ENCODE measurements at places on chromosomes 4 and X.

DNA sequence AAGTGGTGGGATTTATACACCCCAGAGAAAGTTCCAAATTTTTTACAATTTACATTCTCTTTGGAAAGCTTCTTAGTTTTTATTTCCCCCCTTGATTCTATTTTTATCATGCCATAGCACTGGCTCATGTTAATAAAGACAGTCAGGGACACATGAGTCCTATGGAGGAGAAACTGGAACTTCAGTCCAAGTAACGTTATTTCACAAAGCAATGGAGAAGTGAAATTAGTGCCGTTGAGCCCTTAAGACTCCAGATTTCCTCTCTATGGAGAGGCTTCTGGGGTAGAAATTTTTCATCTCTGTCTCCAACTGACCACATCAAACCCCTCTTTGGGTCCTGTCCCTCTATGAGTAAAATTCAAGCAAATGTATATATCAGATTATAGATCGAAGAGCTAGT lies 12.8 kb upstream of the TASL start:
- no peaks in the 10 kb centered on the region for H3K4me1 ChIP-seq
- H3K27ac ChIP-seq = no peak overlapping the region
- H3K36me3 ChIP-seq = no peaks in the 10 kb centered on the region
- no peak for DNase-seq

DNA sequence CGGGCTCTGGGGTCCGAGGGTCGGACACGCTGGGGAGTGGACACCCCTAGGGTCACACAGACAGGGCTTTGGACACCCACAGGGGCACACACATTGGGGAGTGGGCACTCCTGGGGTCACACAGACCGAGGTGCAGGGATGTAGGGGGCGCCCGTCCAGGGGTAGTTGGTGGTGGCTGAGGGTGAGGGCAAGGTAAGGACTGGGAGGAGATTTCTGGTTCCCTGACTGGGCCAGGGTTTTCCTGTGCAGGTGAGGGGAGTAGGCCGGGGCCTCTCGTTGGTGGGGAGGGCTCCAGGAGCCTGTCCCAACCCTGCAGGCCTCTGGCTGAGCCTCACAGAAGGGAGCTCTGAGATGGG lies 21.9 kb upstream of the WDR45 start:
- H3K27ac ChIP-seq = peak overlapping the region; percentile 77
- H3K4me3 ChIP-seq = peak overlapping the region; percentile 84
- H3K27me3 ChIP-seq = no peaks in the 10 kb centered on the region
- no peaks in the 10 kb centered on the region for H3K36me3 ChIP-seq

GRCh38 chrX:147832707-147833348 lies 78.9 kb upstream of the FMR1 start:
- no peaks in the 10 kb centered on the region for H3K4me1 ChIP-seq
- no peaks in the 10 kb centered on the region for H3K36me3 ChIP-seq
- DNase-seq = no peak

DNA sequence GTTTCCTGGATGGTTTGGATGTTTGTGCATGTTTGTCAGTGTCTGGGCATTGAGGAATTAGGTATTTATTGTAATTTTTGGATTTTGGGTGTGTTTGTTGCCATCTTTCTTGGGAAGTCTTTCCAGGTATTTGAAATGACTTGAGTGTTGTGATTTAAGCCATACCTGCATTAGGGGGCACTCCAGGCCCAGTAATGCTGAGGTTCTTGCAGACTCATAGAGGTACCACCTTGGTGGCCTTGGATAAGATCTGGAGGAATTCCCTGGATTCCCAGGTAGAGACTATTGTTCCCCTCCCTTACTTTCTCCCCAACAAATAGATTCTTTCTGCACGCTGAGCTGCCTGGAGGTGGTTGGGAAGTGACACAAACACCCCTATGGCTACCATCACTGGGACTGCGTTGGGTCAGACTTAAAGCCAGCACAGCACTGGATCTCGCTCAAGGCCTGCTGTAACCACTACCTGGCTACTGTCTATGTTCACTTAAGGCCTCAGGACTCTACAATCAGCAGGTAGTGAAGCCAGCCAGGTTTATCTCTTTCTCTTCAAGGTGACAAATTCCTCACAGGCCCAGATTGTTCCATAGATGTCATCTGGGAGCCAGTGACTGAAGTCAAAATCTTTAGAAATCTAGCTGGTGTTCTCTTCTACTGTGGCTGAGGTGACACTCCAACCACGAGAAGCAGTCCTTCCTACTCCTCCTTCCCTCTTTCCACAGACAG lies 643.6 kb downstream of the PDHA2 start:
- no peaks in the 10 kb centered on the region for H3K27me3 ChIP-seq
- DNase-seq = no peak
- H3K36me3 ChIP-seq = no peaks in the 10 kb centered on the region
- H3K27ac ChIP-seq = no peak overlapping the region
- no peaks in the 10 kb centered on the region for H3K4me1 ChIP-seq

DNA sequence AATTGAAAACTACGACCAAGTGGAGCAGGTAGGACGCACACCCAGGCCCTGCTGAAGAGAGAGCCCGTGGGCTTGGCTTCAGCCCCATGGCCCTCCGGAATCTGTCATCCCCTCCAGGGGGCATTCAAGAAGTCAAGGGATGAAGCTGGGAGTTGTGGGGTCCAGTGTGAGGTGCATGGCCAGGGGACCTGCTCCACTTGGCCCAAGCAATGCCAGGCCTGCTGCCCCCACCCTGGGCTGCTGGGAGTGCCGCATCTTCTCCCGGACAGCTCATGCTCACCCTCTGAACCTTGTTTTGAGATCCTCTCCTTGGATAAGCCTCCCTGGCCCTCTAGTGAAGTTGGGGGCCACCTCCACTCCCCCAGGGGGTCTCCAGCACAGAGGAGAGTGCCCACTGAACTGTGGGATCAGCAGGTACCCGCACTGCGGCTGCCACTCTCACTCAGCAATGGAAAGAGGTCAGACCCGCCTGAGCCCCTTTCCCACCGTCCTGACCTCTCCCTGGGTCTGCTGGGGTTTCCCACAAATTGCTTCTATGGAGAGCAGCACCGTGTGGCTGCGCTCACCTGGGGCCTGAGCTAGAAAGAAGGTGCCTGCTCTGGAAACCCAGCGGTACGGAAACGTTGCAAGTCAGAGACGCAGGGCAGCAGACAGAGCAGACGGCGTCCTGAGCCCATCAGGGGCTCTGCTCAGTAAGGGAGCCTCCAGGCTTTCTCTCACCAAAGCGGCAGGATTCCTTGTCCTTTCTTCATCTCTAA lies 5.0 kb upstream of the ABLIM2 start:
- peaks cover 3% of the 10 kb centered on the region for H3K36me3 ChIP-seq
- DNase-seq = no peak
- H3K4me1 ChIP-seq = peaks cover 11% of the 10 kb centered on the region
- H3K4me3 ChIP-seq = no peak overlapping the region

- H3K27me3 ChIP-seq = peaks cover 18% of the 10 kb centered on the region
- DNase-seq = no peak
- H3K36me3 ChIP-seq = peaks cover 5% of the 10 kb centered on the region
- H3K4me1 ChIP-seq = peaks cover 12% of the 10 kb centered on the region
- H3K27ac ChIP-seq = no peak overlapping the region
Measured at GRCh38 chr4:151035328-151035727, 20.2 kb upstream of the LRBA start.

DNA sequence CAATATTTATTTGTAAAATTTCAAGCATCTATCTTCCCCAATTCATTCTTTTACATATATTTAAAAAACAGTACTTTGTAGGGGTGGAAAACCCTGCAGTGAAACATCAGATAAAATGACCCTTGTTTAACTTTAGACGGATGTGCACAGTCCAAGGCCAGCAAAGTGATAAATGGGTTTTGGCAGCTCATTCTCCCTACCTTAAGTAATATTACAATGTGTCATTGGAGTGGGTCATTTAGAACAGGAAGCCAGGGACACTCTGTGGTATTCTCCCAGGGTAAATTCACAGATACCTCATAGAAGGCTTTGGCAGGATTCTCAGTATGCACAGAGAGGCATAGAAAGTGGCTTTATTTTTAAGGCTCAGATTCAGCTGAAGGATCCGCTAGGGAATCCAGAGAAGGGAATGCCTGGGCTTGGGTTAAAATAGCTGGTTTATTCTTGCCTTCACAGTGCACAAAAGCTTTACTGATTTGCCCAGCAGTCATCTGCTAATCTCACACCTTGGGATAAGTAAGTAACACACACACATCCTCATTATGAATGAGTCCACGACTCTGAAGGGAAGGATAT lies 206.7 kb downstream of the RASL11B start:
- H3K27ac ChIP-seq = no peak overlapping the region
- peaks cover 4% of the 10 kb centered on the region for H3K36me3 ChIP-seq
- no peak for DNase-seq

GRCh38 chr4:87240341-87240740 lies 19.9 kb upstream of the KLHL8 start:
- peaks cover 15% of the 10 kb centered on the region for H3K27me3 ChIP-seq
- no peak overlapping the region for H3K4me3 ChIP-seq
- no peak for DNase-seq
- H3K4me1 ChIP-seq = peaks cover 2% of the 10 kb centered on the region
- H3K36me3 ChIP-seq = peaks cover 2% of the 10 kb centered on the region

- H3K36me3 ChIP-seq = no peaks in the 10 kb centered on the region
- no peak overlapping the region for H3K27ac ChIP-seq
- no peaks in the 10 kb centered on the region for H3K4me1 ChIP-seq
- no peak for DNase-seq
- peaks cover 11% of the 10 kb centered on the region for H3K27me3 ChIP-seq
Measured at GRCh38 chrX:137119049-137119448, 85.3 kb upstream of the GPR101 start.

DNA sequence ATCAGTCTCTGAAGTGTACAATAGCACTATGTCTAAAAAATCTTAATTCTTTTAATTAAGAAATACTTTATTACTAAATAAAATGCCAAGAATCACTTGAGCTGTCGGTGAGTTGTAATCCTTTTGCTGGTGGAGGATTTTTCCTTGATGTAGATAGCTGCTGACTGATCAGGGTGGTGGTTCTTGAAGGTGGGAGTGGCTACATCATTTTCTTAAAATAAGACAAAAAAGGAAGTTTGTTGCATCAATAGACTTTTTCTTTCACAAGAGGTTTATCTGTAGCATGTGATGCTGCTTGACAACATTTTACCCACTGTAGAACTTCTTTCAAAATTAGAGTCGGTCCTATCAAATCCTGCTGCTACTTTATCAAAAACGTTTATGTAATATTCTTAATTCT lies 68.8 kb upstream of the ZC4H2 start:
- no peak overlapping the region for H3K4me3 ChIP-seq
- no peaks in the 10 kb centered on the region for H3K27me3 ChIP-seq
- H3K4me1 ChIP-seq = no peaks in the 10 kb centered on the region
- no peaks in the 10 kb centered on the region for H3K36me3 ChIP-seq
- H3K27ac ChIP-seq = no peak overlapping the region
- no peak for DNase-seq
